ENCODE measurements at places on chromosomes 2 and 18.

- DNase-seq, result no peak
These were observed 295.1 kb upstream of the RND3 start for GRCh38 chr2:150782613-150783012.

DNA sequence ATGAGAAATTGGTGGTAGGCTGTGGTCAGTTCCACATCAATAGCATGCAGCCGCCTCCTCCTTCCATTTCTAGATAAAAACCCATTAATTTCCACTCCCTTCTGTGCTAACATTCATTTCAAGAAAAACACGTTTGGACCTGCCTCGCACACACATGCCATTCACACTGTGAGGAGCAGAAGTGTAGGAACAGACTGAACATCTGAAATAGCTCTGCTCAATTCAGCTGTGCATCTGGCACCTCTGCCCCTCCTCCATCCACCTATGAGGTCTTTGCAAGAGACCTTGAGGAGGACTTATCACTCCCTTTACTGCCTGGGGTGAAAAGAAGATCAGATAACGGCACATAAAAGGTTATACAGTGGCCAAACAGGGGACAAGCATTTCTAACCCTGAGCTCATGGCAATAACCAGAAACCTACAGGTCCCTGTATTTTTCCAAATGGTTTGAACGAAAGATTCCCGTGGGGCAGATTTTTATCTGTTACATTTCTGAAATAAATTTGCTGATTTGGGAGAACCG, 30.8 kb upstream of the LRP2 start:
- DNase-seq, result no peak

DNA sequence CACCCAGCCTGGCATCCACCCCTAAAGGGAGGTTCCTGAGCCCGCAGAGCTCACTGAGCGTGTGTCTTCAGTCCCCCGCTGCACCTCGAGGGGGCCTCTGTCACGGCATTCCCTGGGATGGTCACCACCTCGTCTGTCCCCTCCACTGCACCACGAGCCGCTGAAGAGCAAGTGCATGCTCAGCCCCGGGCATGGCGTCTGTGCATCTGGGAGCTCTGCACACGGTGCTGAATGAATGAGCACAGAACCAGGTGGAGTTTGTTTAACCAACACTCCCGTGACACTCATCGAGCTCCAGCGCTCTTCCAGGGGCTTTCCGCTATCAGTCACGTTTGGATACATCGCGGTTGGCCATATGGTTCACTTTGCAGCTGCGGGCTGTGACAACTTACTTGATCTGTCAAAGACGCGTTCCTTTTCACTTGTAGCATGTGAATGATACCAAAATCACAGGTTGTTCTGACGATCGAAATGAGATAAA, 9.2 kb downstream of the ALLC start:
- no peak for DNase-seq

DNA sequence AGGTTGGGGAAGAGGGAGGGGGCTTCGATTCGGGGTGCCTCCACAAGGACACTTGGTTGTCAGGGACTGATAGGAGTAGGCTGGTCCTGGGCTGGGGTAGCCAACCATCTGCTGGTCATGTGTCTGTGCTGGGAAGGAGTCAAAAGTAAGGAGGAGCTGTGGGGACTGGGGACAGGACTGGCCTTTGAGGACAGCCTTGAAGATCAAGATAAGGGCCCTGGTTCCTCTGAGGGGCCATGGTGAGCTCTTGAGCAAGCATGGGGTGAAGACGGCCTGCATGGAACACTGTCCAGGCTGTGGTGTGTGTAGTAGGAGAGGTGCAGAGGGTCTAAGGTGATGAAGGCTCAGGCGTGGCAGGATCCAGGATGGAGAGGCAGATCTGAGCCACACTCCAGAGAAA, 1.7 kb downstream of the CYP27A1 start:
- DNase-seq, result no peak

DNA sequence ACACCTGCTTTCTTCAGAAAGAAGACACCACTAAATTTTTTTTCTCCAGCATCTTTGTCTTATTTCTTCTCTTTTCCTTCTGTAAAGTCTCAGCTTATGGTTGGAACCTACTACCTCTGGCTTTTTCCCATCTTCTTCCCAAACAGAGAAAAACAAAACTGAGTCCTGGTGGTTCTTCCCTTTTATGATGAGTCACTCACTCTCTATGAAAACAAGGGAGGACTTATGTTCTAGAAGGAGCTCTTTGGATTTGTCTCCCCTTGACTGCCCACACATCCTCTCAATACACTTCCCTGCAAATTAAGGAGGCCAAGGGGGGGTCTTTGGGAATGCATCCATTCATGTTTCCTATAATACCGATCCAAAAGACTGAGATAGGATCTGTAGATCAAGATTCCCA, 22.1 kb upstream of the MEIS1 start:
- DNase-seq, result no peak

- DNase-seq, result no peak
These were observed 136.2 kb downstream of the NFATC1 start for GRCh38 chr18:79531926-79532312.

DNA sequence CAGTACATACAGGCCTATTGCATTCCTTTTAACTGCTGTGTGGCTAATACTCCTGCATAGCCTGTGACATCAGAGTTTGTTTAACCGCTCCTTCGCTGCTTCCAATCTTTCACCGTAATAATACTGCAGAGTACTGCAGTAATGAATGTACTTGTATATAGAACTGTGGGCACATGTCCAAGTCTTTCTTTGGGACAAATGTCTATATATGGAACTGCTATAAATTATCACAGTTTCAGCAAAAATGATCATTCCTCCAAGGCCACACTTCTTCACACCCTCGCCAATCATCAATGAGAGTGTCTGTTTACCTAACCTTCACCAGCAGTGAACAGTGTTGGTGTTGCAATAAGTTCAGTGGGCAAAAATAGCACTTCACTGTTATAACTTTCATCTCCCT, 230.4 kb downstream of the SP3 start:
- DNase-seq, result no peak

DNA sequence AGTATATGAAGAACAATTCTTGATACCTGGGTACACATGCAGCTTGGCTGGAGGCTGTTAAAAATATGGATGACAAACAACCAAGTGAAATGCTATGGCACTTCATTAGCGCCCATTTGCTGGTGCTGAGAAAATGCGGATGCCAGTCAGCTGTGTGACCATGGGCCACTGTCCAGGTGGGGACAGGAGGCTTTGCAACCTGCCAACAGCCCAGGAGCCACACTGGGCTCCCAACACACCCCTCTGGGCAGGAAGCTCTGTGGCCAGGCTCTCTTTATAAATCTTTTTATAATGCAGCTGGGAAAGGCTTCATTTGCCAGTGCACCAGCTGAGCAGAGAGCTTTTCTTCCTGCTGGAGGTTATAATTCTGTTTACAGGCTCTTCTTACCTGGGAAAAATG, 19.9 kb downstream of the RNF144A start:
- no peak for DNase-seq

DNA sequence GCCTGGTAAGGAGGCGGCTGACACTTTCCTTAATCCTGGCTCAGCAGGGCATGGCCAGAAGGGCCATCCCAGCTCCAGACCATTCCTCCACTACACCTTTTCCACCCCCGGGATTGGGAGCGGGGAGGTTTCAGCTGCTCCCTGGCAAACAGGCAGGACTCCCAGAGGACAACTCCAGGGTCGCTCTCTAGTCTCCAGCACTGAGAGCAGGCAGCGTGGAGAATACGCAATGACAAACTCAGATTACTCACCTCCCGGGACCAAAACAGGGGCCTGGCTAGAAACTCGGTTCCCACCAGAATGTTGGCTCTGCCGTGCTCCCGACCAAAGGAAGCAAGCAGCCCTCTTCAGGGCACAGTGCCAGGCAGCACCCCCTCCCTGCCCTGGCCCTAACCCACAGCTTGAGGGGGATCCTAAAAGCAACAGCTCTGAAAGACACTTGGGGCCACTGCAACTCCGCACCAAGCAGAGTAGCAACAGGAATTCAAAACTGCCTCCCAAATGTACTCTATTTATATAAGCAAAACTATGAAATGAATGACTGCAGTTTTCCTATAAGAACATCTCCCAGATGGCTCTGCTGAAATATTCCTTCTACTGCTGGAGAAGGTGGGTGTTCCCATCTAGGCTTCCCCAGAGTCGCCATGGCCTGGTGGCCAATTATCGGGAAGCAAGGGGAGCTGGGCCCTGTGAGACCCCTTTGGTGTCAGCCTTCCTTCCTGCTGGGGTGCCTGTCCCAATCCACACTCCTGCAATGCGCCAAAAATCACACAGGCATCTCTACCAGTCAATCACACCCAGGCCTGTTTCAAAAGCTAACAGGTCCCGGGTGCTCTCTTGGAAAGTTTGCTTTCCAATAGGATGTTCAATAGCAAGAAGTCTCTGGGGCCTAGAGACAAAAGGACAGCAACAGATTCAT, 61.2 kb upstream of the POMC start:
- DNase-seq, result peak; percentile 68

DNA sequence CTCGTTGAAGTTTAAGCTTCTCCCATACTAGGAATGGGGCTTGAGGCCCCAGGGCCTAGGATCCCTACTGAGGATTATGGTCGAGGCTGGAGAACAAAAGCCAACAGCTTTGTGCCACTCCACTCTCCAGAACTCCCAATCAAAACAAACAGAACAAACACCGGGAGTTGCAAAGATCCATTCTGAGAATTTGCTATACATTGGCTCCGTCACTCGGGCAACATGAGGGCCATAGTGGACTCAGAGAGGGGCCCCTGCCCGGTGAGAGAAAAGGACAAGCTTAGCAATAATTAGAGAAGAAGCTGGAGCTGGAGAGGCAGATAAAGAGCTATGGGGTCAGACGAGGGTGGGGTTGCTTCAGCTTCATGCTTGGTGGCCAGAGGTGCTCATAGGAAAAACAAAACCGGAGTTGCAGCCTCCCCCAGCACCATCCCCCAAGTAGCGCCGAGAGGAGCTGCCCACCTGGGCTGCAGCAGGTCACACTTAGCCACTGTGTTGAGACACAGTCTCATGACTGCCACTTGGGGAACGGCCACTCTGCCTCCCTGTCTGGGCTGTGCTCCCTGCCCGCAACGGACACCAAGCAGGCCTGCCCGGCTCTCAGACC, 142.3 kb upstream of the HAAO start:
- no peak for DNase-seq

GRCh38 chr18:77078690-77079070, 53.9 kb downstream of the MBP start:
- no peak for DNase-seq

DNA sequence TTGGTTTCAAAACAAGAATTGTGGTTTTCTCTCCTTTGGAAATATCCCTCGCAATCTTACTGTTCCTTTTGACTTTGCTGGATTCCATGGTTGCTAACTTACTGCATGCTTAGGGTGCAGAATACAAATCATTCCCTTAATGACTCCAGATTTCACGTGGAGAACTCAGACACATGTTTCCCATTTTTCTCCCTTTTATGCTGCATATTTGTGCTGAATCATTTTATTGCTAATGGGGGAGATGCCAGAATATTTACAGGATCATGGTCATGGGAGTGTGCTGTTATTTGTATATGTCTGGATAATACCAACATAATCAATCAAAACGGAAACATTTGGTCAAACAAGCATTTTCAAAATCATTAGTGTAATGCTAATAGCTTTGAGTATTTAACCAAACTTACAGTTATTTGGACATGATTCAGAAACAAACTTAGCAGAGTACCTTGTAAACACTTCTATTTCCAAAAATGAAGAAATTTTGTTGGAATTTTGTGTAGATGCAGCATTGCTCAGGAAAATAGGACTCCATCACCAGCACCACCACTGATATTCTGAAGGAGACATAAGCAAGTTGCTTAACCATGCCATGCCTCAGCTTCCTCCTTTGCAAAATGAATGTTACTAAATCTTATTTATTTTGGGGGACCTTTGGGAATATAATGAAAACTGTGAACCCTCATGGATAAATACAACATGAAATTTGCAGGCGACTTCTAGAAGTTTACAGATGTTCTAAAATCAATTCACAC, 122.5 kb upstream of the RND3 start:
- DNase-seq, result no peak

- no peak for DNase-seq
These were observed 74.6 kb upstream of the RNF152 start for GRCh38 chr18:61967252-61967891.

- DNase-seq, result peak; percentile 51
These were observed 61.4 kb upstream of the ZBTB7C start for GRCh38 chr18:48470484-48471180.

GRCh38 chr18:29003194-29003593, 826.3 kb upstream of the CDH2 start:
- no peak for DNase-seq

DNA sequence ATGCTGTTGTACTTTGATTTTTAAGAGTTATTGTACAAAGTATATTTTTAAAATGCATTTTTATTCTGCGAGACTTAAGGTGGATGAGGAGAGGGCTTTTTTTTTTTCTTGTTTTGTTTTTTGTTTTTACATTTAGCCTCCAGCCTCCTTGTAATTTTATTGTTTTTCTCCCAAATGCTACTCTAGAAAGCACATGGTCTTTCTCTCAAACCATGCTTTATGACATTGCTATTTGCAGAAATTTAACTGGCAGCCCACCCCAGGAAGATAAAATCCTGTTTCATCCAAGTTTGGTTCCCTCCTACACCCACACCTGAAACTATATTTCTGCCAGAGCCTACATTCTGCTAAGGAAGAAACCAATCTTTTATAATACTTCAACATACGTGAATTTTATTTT, 184.6 kb downstream of the ARHGAP15 start:
- DNase-seq, result no peak

DNA sequence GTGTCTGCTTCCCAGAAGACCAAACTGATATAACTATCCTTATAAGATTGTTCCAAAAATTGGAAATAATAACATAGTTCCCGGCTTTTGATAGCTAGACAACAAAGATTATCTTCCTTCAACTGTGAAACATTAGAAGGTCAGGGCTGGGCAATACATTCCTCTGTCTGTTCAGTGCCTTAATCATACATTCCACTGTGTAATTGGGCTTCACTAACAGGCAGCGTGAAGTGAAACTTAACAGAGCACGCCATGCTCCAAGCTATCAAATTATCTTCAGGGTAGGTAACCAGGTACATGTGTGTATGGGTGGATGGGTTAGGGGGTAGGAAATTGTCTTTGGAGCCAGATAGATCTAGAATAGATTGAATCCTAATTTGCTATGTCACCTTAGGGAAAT, 23.5 kb upstream of the ARL5A start:
- DNase-seq, result no peak

DNA sequence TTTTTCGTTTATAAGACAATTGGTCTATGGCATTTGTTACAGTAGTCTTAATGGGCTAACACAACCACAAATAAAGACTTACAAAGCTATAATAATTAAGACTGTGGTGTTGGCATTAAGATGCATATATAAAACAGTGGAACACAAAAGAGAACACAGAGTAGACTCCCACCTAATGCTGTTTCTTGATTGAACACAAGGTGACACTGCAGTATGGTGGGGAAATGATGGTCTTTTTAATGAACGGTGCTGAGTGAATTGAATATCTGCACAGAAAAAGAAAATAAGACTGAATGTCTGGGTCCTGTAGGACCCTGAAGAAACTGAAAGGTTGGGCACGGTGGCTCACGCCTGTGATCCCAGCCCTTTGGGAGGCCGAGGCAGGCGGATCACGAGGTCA, 1136.6 kb upstream of the NXPH2 start:
- DNase-seq, result no peak

- DNase-seq, result no peak
These were observed 268.2 kb upstream of the PXDN start for GRCh38 chr2:2012505-2012904.

- DNase-seq, result no peak
These were observed at the start of gene DSC2 for GRCh38 chr18:31102025-31102684. Gene DSC2, minus strand, starts transcription at chr18:31102421. Its CDS starts 450 bp downstream, at chr18:31101971.

- DNase-seq, result peak; percentile 84
These were observed 14.6 kb upstream of the NFATC1 start for GRCh38 chr18:79380816-79381806.

Measured in hepatic stellate cell (primary cell).